NCI-H1092 (cell line): ENCODE measurements at places on chromosomes 7 and 10.

- no peak for DNase-seq
Measured at GRCh38 chr10:45442662-45443061, 68.6 kb downstream of the ALOX5 start.

GRCh38 chr7:102208826-102209225 lies 77.8 kb upstream of the SH2B2 start:
- DNase-seq, result no peak

DNA sequence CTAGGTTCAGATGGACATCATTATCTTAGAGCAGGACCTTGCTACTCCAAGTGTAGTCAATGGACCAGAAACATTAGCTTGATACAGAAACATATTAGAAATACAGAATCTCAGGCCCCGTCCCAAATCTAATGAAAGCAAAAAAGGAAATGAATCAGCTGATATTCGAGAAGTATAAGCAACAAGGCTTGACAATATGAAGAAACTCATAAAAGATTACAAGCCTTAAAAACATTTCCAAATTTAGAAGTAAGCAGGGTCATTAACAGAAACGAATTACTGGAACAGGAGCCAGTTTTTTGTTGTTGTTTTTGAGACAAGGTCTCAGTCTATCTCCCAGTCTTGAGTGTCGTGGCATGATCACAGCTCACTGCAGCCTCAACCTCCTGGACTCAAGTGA lies 40.5 kb upstream of the GSAP start:
- no peak for DNase-seq

DNA sequence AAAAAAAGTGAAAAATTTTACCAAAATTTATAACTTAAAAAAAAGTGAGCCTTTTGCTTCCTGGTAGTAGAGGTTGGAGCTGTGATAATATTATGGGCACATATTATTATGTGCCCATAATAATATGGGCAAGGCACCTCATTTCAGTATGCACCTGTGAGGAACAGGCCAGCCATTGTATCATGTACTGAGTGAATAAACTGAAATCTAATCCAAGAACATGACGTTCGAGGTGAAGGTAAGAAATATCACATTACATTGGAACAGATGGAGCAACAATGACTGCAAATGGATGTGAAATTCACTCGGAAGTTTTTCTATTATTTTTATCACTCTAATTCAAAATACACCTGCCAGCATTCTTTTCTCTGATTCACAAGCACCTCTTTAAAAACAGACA lies 216.0 kb downstream of the KLF6 start:
- DNase-seq, result peak; percentile 10

DNA sequence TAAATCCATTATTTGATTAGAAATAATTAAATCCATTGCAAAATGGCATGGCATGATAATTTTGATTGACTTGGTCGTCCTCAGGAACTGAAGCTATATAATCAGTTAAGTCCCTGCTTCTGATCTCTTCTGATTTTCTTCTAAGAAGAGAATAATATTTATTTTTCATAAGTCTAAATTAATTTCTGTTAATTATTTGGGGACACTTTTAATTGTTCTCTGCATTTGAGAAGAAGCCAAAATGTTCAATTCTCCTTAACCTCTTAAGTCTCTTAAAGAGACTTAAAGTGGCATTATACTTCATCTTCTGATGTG lies 67.2 kb downstream of the CAV1 start:
- no peak for DNase-seq

- DNase-seq, result no peak
Measured at GRCh38 chr10:50232261-50232639, 19.1 kb downstream of the ASAH2 start.

DNA sequence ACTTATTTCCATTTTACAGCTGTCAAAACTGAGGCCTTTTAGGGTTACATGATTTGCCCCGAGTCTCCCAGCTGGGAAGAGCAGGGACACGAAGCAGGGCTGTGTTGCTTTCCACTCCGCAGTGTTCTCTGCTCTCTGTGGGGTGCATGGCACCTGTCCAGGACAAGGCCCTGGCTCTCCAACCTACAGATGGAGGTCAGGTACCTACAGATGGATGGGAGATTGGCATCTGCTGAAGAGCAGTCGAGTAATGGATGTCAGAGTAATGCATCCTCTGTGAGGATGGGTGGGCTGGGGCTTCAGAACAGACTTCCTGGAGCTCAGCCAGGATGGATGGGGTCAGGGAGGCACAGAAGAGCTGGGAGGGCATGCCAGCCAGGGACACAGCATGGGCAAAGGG lies 85.0 kb downstream of the EMX2 start:
- no peak for DNase-seq

DNA sequence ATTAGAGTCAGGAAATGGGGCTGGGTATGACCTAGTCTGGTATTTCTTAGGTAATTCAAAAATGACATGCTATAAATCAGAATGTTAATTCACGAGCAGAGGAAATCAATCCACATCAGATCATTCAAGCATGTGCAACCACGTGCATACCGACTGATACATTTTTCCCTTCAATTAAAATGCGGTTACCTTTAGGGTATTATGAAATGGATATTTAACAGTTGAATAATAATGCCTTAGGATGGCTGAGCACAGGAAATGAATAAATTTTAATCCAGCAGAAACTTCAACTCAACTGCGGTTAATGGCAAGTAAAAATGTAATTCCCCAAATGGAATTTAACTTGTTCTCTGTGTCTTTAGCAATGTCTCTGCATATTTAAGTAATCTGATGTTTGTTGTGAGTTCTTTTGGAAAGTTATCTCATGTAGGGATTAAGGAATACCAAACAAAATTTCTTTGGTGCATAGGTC lies 9.2 kb downstream of the CPA2 start:
- DNase-seq, result no peak

GRCh38 chr10:87038286-87038717 lies 18.2 kb downstream of the FAM25A start:
- no peak for DNase-seq

- DNase-seq, result peak; percentile 41
Measured at GRCh38 chr7:145156834-145157233, 321.0 kb upstream of the TPK1 start.

- no peak for DNase-seq
Measured at GRCh38 chr10:133278577-133279265, 2.1 kb upstream of the ADAM8 start.

- peak; percentile 97 for DNase-seq
Measured at GRCh38 chr10:58268946-58269781, at the start of gene CISD1. Gene CISD1 (plus strand): TSS chr10:58269162. CDS start chr10:58269274, 112 bp downstream.

DNA sequence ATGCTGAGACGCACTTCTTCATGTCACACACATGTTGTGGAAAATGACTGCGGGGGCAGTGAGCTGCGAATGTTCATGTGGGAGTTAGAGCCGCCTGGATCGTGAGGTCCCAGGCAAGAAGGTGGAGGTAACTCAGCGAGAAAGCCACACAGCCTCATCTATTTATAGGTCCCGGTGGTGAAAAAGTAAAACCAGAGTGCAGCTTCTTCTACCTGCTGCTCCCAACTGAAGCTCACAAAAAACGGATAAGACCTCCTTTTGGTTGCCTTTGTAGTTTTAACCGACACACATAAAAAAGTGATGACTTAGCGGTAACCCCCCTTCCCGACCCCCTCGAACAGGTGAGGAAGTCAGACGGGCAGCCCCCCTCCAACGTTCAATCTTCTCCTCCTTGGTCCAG lies 276.9 kb downstream of the GATA3 start:
- no peak for DNase-seq

GRCh38 chr10:121928528-121928884 lies 675 bp upstream of the ATE1 start:
- DNase-seq, result peak; percentile 8

GRCh38 chr10:95290461-95291364 lies at the start of gene PDLIM1:
Gene PDLIM1 (minus strand): TSS chr10:95291003. CDS start chr10:95290915, 88 bp downstream.
- no peak for DNase-seq

GRCh38 chr7:44114586-44115310 lies 8.6 kb downstream of the POLD2 start:
- no peak for DNase-seq

DNA sequence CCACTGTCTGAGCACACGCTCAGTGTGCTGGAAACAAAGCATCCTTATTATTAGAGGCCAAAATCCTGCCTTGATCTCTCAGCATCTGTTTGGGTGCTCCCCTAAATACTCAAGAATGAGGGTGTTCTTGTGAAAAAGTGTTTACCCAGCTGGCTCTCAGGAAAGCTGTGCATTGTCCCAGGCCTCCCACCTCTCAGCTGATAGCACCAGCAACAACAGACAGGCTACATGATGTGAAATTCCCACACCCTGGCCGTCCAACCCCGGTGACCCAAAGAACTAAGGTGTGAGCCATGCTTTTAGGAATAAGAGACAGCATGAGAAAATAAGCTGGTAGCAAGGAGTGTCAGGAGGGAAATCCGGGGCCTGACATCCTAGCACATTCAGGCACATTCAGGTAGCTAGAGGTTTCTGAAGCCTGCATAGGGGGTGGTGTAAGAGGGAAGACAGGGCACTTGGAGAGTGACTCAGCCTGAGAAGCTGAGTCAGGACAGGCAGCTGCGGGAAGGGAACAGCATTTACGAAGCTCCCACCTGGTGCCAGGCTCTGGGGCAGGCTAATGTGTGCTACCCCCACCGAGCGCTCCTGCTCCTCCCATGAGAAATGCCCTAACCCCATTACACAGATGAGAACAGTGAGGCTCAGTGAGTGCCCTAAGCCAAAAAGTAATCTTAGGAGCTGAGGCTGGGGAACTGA lies 205.6 kb downstream of the GRID1 start:
- DNase-seq, result no peak

DNA sequence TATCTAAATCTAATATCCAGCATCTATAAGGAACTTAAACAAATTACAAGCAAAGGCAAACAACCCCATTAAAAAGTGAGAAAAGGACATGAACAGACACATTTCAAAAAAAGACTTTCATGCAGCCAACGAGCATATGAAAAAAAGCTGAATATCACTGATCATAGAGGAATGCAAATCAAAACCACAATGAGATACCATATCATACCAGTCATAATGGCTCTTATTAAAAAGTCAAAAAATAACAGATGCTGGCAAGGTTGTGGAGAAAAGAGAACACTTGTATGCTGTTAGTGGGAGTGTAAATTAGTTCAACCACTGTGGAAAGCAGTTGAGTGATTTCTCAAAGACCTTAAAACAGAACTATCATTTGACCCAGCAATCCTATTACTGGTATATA lies 334.4 kb upstream of the CACNA2D1 start:
- no peak for DNase-seq

GRCh38 chr7:151895008-151895630 lies 18.2 kb upstream of the PRKAG2 start:
- no peak for DNase-seq

GRCh38 chr10:12633776-12634620 lies 284.7 kb downstream of the CAMK1D start:
- no peak for DNase-seq

- no peak for DNase-seq
Measured at GRCh38 chr10:124534231-124534798, 72.7 kb downstream of the LHPP start.

DNA sequence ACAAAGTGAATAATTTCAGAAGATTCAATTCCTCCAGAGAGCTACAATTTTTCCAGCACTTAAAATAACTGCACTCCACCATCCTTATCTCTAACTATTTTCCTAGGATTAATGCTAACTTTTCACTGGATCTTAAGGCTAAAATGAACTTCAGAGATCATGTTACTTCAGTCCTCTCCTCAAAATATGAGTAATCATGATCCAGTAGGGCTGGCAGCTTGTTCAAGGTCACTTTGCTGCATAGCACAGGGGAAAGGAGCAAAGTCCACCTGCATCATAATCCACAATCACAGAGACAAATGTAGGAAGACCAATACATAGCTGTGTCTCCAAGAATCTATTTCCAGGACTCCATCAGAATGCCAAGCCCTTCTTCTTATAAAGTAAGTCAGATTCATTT lies 150.3 kb downstream of the LRRTM3 start:
- no peak for DNase-seq
